ENCODE measurements at places on chromosomes 6 and 20.

GRCh38 chr6:49409951-49410542, 53.0 kb downstream of the MMUT start:
- DNase-seq, result peak; percentile 53

DNA sequence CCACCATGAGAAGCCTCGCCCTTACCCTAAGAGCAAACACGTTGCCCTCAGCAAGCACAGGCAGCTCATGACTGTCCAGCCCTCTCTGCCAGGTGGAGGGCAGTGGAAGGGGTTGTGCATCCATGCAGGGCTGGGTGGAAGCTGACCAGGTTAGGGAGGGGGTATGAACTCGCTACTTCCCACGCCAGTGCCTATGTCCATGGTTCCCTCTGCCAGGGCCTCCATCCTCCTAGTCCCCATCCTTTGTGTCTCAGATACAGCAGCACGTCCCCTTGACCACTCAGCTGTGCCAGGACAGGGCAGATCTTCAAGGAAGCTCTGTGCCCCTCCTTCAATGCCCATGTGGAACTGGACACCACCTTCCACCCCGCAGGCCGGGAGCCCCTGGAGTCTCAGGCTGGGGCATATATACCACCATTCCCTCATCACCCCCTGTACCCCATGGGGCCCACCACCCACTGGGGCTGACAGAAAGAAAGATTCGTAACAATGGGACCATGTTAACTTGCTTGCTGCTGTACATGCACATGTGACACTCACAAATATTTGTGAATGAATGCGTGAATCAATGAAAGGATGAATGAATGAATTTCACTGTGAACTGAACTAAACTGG, 90.7 kb downstream of the ANKRD60 start:
- DNase-seq, result no peak

- no peak for DNase-seq
Observed at GRCh38 chr6:144896289-144896688, 611.2 kb downstream of the UTRN start.

- DNase-seq, result no peak
Observed at GRCh38 chr6:1068068-1068467, 243.8 kb upstream of the FOXQ1 start.

- no peak for DNase-seq
Observed at GRCh38 chr6:103895136-103895535, 964.6 kb downstream of the HACE1 start.

- DNase-seq, result peak; percentile 31
Observed at GRCh38 chr20:13788167-13788834, 3.5 kb downstream of the NDUFAF5 start.

GRCh38 chr6:149284904-149285303, 32.6 kb upstream of the TAB2 start:
- DNase-seq, result no peak

Data from activated CD8-positive, alpha-beta memory T cell treated with anti-CD3 and anti-CD28 coated beads, Interleukin-2, amount 50 U/mL, for 4 hours (primary cell).